CD8-positive, alpha-beta memory T cell (primary cell): ENCODE measurements at places on chromosomes 4 and X. TPM values are rescaled to one million over a fixed set of nuclear protein-coding genes. Genes with fewer than 3 reads are reported as not detected.

DNA sequence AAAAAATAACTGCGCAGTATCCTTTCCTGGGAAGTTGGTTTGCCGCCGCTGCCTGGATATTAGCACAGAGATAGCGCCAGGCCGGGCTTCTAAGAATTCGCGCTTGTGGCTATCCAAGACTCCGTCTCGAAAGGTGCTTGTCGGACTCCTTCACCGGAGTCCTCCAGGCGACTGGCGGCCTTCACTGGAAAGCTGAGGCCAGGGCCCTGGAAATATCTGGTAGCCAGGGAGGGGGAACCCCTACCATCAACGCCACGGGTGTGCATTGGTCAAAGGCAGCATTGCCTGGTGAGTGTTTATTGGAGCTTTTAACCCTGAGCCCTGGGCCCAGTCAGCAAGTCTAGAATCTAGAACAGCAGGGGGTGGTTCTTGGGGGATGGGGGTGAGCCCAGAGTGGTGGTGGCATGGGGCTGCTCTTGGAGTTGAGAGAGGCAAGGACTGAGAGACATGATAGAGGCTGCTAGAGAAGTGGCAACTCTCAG lies 577 bp upstream of the PIM2 start:
- no peak for DNase-seq

DNA sequence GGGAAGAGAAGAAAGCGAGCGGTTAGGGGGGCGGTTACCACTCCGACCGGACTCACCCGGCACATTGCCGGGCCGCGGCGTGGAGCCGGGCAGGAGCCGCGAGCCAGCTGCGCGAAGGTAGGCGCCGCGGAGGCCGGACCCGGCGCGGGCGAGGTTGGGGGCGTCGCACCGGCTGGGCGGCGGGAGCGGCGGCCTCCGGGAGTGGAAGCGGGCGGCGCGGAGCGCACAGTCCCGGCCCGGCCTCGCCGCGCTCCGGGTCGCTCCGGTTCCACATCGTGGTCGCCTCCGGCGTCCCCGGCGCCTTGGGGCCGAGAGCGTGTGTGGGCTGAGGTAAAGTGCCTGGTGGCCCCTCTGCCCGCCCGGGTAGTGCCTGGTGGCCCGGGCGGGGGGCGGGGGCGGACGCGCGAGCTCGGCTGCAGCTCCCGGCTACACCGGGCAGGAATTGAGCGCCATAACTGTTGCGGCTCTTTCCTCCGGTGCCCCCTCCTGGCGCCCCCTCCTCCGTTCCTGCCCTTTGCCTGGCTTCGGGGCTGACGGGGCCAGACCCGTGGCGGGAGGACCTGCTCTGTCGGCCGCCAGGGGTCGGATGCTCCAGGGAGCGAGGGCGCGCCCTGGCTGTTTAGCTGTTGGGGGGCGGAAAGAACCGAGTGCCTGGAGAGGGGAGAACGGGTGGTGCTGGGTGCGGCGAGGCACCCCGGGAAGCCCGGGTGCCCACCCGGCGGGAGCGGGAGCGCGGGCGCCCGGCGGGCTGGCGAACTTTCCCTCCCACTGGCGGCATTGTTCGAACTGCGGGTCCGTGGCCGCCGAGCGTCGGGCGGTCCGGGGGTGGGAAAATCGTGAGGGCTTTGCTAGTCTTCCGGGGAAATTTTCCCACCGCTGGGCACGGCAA lies 626 bp downstream of the JADE3 start:
- DNase-seq = peak; percentile 8

DNA sequence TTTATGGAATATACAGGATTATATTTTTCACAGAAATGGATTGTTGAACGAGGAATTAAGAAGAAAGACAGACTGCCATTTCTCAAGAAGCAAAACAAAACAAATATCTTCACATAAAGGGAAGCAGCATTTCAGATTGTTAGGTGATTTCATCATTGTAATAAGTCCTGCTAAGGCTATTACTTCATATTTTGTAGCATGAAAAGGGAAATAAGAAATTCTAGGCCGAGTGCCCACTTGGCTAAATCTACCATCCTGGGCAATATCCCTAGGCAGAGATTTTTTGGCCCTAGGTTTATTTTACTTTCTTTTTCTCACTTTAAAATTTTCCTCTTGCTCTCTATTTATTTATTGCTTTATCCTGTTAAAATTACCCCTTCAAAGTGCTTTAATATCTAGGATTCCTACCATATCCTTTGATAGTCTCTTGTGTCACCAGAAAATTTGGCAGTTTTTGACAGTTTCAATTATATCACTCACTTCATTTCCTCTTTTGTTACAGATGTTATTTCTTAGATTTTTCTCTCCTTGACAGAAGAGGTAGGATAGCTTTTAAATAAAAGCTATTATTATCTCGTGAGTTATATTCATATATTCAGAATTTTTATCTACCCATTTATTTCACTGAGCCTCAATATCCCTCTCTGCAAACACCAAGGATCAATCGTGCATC lies 142.3 kb downstream of the PDGFC start:
- no peak for DNase-seq

CPZ gene
- not detected for total RNA-seq

CT45A2 gene
- total RNA-seq = not detected
